Activated effector memory CD4-positive, alpha-beta T cell treated with anti-CD3 and anti-CD28 coated beads, Interleukin-2, amount 50 U/mL, for 16 hours (primary cell): ENCODE measurements at places on chromosomes 13 and 19.

GRCh38 chr13:45538382-45538781 lies 73.6 kb downstream of the COG3 start:
- no peak for DNase-seq

DNA sequence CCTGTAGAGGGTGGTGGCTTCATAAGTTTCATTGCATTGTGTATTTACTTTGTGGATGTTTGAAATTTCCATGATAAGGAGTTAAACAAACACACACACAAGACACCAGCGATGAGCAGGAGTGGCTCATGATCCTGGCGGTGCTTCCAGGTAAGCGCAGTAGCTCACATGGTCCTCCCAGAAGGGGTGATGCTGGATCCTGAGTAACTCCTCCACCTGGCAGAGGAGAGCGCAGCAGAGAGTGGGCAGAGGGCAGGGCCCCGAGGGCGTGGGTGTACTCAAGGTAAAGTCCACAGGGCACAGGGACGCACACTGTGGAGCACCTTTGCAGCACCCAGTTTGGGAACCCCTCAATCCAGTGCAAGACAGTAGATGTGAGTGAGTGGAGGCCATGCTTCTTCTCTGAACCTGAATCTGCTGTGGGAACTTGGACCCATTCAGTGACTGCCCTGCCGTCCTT lies 54.0 kb downstream of the RFX2 start:
- DNase-seq: peak; percentile 50

- DNase-seq: no peak
These were observed 40.0 kb upstream of the ISYNA1 start for GRCh38 chr19:18477974-18478373.

DNA sequence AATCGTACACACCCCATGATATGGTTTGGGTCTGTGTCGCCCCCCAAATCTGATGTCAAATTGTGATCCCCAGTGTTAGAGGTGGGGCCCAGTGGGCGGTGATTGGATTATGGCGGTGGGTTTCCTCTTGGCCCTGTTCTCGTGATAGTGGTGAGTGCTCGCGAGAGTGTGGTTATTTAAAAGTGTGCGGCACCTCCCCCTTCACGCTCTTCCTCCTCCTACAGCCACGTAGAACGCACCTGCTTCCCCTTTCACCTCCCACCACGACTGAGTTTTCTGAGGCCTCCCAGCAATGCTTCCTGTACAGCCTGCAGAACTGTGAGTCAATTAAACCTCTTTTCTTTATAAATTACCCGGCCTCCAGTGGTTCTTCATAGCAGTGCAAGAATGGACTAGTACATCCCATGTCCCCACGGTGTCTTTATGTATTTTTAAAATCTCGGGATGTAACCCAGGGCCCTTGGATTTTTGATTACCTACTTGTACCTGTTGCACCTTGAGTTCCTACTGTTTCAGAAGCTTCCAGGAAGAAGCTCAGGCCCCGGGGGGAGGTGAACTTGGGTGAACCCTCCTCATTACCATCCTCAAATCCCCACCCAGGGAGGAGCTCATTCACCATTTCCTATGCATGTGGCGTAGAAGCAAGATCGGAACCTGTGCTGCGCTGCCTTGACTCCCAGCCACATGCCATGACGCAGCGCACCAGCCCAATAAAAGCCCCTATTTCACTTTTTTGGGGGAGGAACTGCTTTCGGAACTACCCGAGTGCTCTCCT lies 52.4 kb downstream of the TEX29 start:
- no peak for DNase-seq

- DNase-seq: no peak
These were observed 45.2 kb downstream of the SCEL start for GRCh38 chr13:77580748-77581147.

- DNase-seq: no peak
These were observed 47.1 kb downstream of the INSR start for GRCh38 chr19:7247155-7247554.

DNA sequence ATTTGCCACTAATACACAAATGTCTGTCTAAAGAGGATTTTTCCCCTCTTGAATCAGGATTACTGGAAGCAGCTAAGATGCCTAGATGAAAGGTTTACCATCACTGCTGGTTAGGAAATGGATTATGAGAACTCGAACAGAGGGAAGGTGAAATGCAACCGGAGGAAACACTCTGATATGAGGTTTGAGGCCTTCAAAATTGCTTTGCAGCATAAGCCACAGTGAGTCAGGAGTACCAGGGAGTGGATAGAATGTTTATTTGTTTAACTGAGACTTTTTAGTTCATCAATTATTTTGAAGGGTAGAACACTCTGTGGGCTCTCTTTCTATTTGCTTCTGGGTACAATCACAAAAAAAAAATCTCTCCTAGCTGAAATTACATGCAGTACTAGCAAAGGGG lies 18.1 kb downstream of the CDADC1 start:
- DNase-seq: no peak

- DNase-seq: no peak
These were observed 139.4 kb downstream of the LHFPL6 start for GRCh38 chr13:39463611-39464010.

DNA sequence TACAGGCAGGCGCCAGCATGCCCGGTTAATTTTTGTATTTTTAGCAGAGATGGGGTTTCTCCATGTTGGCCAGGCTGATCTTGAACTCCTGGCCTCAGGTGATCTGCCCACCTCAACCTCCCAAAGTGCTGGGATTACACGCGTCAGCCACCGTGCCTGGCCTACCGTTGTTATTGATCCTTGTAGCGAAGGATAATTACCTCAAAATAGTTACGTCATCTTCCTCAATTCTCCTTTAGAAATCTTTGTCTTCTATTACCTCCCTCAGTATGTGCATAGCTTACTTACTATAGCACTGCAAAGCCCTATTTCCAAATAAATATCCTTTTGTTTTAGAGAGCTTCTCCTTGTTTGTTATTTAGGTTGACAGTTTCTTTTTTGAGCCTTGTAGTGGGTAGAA lies 9.4 kb upstream of the TLE6 start:
- no peak for DNase-seq

- no peak for DNase-seq
These were observed 954.7 kb downstream of the SLITRK6 start for GRCh38 chr13:84844473-84844872.

GRCh38 chr19:844546-844971 lies 3.8 kb downstream of the PRTN3 start:
- no peak for DNase-seq

- no peak for DNase-seq
These were observed 2.5 kb upstream of the DBP start for GRCh38 chr19:48639483-48640375.

GRCh38 chr19:482186-483041 lies 13.9 kb upstream of the MADCAM1 start:
- no peak for DNase-seq

DNA sequence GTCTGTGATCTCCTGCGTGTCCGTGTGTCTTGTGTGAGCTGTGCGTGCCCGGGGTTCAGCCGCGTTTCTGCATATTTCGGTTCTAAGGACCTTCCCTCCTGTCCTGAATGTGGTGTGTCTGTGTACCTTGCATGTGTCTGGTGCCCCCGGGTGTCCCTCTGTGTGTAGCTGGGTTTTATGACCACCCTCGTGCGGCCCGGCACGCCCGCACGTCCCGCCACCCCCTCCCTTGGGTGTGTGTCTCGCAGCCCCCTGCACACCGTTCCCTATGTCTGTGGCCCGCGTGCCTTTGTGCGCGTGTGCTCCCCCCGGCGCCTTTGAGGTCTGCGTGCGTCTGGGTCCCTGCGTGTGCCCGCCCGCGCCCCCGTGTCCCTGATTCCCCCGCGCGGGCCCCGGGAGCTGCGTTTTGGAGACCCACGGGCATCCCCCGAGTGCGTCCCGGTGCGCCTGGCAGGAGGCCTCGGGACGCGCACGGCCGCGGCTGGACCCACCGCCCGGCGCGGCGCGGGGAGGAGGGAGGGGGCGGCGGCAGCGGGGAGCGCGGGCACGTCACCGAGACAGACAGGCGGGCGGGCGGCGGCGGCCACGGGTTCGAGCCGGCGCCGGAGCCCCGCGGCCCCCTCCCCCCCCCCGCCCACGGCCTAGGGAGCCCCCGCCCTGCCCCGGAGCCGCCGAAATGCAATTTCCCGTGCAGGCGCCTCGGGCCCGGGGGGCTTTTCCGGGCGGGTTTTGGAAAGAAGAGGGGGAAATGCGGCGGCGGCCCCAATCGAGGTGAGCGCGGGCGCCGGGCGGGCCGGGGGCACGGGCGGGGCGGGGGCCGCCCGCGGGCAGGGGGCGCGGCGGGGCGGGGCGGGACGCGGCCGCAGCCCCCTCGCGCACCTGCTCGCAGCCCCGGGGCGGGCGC lies 12.0 kb upstream of the NANOS3 start:
- no peak for DNase-seq

DNA sequence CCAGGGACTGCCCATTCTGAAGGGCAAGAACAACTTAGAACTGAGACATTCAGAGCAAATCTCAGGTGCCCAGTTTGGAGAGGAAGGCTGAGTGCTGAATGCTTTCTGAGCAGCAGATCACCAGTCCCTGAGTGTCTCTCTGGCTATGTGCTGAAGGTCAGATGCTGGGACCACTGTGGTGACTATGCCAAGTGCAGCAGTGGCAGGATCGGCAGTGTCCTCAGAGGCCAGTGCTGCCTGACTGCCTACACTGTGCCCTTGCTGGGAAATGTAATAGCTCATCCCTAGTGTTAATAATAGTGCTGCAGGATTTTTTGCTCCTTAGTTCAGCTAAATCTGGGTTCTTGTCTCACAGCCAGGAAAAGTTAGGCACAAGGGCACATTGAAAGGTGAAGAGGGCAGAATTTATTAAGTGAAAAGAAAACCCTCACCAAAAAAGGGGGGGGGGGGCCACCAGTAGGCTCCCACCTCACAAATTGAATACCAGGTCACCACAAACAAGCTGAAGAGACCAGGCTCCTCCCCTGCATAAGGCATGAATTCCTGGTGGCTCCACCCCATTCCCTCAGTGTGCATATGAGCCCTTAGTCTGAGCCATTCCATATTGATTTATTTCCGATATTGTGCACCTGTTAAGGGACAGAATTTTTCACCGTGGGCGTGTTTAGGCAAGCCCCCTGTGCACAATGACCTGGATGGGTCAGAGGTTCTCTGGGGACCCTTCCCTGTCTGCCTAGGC lies 18.5 kb downstream of the RFXAP start:
- DNase-seq: no peak

GRCh38 chr13:94708031-94708859 lies 4.1 kb downstream of the SOX21 start:
- no peak for DNase-seq

DNA sequence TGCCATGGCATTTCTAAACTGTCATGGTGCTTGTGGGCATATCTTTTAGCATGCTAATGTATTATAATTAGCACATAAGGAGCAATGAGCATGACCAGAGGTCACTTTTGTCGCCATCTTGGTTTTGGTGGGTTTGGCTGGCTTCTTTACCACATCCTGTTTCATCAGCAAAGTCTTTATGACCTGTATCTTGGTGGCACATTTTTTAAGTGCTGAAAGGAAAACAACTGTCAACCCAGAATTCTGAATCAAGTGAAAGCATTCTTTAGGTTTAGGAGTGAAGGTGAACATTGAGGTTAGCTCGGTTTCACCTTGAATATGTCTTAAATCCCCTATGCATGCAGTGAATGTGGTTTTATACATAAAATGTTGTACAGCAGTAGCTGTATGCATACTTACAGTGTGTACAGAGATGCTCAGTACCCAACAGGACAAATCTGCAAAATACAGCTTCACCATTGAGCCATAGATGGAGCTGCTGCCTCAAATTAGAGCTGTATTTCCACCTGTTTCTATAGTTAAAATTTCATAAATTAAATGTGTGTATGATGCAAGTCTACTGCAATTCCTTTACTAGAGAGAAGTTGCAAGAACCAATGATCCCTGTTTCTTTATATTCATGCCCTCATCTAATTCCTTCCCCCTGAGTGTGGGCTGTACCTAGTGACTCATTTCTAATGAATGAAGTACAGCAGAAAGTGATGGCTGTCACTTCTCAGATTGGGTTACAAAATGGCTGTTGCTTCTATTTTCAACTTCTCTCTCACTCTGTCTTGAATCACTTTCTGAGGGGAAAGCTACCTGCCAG lies 25.2 kb upstream of the IGSF23 start:
- DNase-seq: no peak

DNA sequence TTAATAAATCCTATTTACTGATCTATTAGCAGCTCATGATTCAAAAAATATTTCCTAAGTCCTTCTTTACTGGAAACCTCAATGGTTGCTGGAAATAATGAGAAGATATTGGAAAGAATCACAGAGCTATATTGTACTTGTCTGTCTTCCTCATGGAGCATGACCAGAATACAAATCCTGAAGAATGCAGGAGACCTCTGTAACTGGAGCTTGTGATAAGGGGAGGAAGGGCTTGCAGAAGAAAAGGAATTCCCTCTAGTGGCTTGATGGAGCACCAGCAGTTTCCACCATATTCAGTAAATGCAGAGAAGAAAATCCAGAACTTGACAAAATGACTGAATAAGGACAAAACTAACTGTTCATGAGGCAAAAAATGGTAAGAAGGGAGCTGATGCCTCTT lies 1333.1 kb downstream of the EFNB2 start:
- no peak for DNase-seq

DNA sequence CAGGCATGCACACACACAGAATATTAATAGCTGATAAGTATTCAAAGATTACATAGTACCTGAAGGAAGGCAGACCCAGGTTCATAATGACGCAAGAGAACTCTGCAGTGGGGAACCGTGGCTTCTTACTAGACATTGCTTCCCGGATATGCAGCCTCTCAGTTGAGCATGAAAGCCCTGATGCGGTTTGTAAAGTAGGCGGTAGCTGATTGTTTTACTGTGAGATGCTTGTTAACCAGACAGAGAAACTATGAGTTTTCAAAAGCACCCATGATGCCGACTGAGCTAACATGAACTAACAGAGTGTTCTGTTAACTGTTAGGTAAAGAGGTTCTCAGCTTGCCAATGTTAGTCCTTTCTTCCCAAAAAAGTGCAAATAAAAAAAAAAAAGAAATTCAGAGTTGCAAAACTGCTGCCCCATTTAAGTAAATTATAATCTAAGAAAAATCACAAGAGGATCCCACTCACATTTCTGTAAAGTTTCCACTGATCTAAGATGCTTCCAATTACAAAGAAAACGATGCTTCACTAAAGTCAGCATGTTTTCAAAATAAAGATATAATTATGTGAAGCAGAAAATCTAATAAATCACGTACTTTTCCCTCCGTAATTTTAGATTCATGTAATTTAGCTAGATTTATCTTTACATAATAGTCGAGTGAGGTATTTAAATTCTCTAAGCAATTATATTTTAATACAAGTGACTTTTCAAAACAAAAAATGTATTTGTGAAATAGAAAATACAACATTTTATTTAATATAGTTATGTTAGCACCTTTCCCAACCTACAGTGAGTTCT lies 2.2 kb downstream of the FLT1 start:
- DNase-seq: no peak

DNA sequence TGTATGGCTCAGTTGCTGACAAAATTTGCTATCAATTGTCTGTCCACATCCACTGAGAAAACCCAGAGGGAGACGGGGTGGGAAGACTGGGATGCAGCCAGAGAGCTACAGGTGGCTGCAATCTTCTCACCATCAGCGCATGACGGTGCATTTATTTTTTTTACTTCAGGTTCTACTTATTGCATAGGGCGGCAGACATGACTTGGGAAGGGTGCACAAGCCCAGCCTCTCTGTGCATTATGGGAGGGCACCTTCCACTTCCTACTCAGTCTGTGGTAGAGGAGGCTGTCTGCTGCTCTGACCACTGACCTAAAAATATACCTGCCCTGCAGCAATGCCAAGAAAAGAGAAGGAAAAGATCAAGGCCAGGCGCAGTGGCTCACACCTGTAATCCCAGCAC lies 73.1 kb downstream of the ABCC4 start:
- no peak for DNase-seq
